ENCODE measurements at places on chromosomes 6 and 20.

- DNase-seq, result no peak
These were observed 51.2 kb downstream of the LGSN start for GRCh38 chr6:63268574-63268973.

DNA sequence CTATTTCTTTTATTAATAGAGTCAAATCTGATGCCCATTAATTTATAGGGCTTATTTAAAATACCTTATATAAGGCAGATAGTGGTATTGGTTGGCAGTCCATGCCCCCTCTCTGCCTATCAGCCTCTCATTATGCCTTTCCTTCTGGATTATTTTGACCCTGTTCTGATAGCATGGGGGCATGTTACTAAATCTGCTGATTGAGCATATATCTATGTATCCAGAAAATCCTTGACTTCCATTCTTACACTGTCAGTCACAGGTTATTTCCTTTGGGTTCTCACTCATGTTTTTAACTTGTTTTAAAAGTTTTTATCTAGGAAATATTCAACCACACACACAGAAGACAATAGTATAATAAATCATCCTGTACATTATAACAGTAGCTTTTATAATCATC lies 1184.9 kb downstream of the HACE1 start:
- no peak for DNase-seq

DNA sequence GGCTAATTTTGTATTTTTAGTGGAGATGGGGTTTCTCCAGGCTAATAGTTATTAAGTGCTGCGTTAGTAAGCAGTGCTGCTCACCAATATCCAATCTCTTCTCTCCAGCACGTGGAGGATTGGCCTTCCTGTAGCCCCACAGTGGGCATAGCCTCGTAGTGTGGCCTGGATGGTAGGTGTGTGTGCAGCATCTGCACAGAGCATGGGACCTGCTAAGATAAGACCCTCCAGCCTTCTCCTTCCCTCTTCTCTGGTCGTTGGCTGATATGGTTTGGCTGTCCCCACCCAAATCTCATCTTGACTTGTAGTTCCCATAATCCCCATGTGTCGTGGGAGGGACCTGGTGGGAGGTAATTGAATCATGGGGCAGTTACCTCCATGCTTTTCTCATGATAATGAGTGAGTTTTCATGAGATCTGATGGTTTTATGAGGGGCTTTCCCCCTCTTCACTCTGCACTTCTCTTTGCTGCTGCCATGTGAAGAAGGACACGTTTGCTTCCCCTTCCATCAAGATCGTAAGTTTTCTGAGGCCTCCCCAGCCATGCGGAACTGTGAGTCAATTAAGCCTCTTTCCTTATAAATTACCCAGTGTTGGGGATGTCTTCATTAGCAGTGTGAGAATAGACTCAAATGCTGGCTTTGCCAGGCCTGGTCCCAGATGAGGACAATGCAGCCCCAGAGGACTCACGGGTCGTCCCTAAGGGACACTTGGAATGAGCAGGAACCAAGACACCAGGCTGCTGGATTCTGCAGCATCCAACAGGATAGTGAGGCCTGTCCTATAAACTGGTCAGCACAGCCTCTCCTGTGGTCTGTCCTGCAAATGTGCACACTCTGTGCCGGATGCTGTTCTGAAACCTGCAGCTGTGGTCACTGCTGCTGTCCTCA lies 63.4 kb upstream of the AFDN start:
- no peak for DNase-seq

- DNase-seq, result no peak
These were observed 158.8 kb upstream of the PHACTR1 start for GRCh38 chr6:12557765-12558164.

GRCh38 chr6:100460650-100461204 lies 4.0 kb downstream of the SIM1 start:
- no peak for DNase-seq

DNA sequence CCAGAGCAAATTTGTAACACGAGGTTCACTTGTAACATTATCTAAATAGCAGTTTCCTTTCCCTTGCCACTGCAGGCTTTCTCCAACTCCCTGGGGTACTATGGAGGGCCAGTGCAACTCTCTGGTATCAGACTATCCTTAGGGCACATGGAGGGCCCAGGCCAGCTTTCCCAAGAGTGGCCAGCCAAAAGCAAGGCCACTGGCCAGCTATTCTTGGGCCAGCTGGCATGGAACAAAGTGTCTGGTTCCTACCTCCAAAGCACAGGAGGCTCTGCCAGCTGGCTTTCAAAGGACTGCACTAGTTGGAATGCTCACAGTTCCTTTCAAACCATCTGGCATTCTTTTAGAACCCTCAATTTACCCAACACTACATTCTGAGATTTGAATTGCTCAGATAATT lies 8.7 kb downstream of the RNF24 start:
- DNase-seq, result no peak

DNA sequence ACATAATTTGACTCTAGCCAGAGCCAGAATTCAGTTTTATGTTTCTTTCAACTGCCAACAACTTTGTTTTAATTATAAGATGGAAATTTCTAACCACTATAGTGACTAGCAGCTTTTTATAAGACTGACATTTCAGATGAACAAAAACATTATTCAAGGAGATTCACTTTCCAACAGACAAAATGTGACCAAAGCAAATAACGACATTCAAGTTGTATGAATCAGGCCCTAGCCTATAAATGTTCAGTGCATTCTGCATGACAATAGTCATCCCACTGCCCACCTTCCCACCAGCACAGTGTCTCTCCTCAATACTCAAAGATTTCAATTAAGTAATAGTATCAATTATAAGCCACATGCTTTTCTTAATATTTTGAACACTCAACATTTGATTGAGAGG lies 200.7 kb downstream of the KHDC1L start:
- no peak for DNase-seq

DNA sequence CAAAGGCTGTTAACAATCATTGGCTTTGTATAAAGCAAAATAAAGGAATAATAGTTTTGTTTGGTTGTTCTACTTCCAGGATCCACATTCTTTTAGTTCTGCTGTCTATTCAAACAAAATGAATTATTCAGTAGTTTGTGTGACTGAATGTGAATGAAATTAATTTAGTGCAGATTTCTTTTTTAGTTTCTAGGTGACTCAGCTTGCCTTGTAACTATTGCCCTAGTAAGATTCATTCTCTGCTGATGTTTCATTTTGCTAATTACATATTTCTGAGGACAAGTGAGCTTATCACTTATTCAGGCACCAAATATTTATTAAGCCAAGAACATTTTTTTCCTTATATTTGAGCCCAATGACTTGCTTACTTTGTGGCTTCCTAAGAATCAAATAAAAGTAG lies 46.5 kb upstream of the RIPOR2 start:
- DNase-seq, result no peak

- no peak for DNase-seq
These were observed 85.1 kb downstream of the EDN3 start for GRCh38 chr20:59385480-59385879.

GRCh38 chr6:113449051-113449450 lies 408.1 kb upstream of the MARCKS start:
- DNase-seq, result no peak

GRCh38 chr20:40254023-40254772 lies 434.8 kb downstream of the MAFB start:
- no peak for DNase-seq

- DNase-seq, result no peak
These were observed 69.1 kb downstream of the PPP1R14C start for GRCh38 chr6:150211700-150212511.

GRCh38 chr20:13117200-13117599 lies 103.9 kb upstream of the ISM1 start:
- DNase-seq, result no peak

DNA sequence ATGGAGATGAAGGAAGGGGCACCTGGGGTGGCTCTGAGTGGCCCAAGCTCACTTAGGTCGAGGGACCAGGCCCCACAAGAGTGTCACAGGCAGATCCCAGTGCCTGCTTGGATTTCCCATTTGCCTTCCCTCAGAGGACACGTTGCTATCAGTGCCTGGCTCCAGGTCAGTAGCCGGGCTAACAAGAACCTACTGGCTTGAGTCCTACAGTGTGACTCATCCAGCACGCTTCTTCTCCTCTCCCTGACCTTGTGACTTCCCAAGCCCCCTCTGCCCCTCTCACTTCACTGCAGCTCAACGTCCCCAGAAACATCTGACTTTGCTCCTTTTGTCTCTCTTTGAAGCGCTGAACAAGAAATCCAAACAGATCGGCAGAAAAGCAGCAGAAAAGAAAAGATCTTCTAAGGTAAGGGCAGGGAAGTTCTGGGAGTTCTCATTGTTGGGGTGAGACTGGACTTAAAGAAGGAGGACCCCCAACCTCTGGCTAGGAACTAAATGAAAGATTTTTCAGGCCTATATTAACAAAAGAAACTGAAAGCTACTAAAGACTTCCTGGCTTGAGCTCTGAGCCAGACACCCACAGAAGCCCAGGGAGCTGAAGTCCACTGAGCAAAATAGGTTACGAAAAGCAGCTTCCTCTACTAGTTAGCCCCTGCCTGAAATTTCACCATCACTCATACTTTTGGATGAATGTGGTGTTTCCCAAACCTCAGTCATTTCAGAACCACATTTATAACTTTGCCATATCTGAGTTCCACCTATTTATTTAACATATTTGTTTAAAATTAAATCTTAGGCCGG lies 21.5 kb downstream of the ASIP start:
- DNase-seq, result no peak

DNA sequence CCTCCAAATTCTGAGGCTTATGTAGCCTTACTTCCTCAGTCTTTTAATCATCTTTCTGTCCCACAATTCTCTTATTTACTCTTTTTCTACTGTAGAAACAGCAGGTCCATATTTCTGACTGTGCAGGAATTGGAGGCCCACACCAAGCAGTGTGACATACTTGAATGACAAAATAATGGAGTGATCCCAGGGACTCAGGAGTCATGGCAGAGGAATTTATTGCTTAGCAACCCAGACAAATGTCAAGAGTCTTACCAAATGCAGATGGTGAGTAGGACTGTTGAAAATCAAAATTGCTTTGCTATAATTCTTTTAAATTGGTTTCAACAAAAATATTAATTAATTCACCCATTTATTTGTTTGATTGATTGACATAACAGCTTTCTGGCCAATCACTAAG lies 59.9 kb downstream of the HTR1B start:
- DNase-seq, result no peak

- DNase-seq, result no peak
These were observed 655.7 kb upstream of the MAP3K7 start for GRCh38 chr6:91242614-91242949.

DNA sequence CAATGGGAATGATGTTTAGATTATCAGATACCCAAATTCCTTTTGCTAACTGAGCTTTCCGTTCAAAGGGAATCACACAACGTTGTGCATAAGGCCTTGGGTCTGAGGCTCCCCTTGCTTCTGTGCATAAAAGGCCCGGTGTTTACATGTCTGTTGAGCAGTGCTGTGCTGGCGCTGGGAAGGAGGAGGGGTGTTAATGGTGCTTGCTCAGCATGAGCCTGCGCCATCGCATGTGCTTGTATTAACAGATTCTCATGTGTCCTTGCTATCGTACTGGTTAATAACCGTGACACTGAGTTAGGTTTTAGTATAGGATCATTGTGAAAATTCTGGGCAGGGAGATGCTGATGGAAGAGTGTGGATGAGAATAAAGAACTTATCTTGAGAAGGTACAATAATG lies 62.3 kb upstream of the TRAF3IP2 start:
- DNase-seq, result no peak

DNA sequence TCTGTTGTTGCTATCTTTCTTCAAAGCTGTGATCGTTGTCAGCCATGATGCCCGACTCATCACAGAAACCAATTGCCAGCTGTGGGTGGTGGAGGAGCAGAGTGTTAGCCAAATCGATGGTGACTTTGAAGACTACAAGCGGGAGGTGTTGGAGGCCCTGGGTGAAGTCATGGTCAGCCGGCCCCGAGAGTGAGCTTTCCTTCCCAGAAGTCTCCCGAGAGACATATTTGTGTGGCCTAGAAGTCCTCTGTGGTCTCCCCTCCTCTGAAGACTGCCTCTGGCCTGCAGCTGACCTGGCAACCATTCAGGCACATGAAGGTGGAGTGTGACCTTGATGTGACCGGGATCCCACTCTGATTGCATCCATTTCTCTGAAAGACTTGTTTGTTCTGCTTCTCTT lies 19.3 kb downstream of the ABCF1 start:
- no peak for DNase-seq

DNA sequence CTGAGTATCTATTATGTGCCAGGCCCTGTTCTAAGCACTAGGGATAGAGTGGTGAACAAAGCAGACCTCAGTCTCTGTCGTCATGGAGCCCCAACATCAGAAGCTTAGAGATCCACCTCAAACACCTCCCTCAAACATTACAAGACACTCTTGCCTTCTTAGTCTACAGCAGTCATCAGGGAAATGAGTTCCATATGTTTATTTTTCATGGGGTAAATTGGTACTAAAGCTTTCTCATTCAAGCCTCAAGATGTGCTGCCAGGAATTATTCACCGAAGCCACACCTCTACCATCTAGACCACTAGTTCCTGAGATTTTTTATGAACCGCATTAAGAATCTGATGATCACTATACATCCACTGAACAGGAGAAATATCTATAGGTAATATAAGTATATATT lies 59.0 kb upstream of the TFB1M start:
- no peak for DNase-seq

DNA sequence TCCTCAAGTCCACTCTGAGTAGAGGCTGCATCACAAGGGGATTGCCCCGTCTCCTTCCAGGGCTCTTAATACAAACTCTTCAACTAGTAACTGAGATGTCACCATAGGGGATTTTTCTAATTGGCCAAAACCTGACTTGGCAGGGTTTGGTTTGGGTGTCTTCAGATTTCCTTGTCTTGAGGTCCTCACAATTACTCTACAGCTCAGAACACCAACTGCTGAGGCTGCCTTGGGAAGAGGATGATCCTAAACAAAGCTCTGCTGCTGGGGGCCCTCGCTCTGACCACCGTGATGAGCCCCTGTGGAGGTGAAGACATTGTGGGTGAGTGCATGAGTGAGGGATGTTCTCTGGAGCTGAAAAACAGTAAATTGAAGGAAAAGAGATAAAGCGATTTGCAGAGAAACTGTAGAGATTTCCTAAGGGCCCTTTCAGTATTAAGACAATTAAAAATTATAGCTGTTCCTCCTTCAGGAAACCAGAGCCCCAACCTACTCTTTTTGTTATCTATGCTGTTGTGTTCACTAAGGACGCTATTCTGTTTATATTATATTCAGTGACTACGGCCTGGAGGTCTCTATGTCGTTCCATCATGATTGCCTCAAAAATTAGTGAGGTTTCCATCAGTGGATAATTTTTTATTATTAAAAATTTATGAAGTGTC lies at the start of gene HLA-DQA1:
Gene HLA-DQA1, plus strand, starts transcription at position 188 of the 662 bp plus-strand sequence. Its CDS starts 53 bp downstream, at position 241.
- no peak for DNase-seq

Data from NCI-H2081 treated with DMSO at 0.1 percent for 48 hours (cell line).